Neural progenitor cell (in vitro differentiated cells): ENCODE measurements at places on chromosomes 3 and 15. TPM values are rescaled to one million over a fixed set of nuclear protein-coding genes. Genes with fewer than 3 reads are reported as not detected.

The DUOXA1 gene
- not detected in 2 replicates for total RNA-seq

The ACKR4 gene
- not detected in 2 replicates for total RNA-seq

The ZBED2 gene
- 0.06 TPM in 1 of 2 replicates, not detected in the other for total RNA-seq

The LMAN1L gene
- not detected in 2 replicates for total RNA-seq

The KCNMB3 gene
- total RNA-seq = 2.9 and 4.4 TPM in 2 replicates

The GOLGA6L9 gene
- 12.1 and 13.0 TPM in 2 replicates for total RNA-seq

The GCSAM gene
- total RNA-seq = not detected in 2 replicates

The CIB2 gene
- total RNA-seq = 40.6 and 52.0 TPM in 2 replicates

The PRR20G gene
- total RNA-seq = not detected in 2 replicates

The IL5RA gene
- not detected in 2 replicates for total RNA-seq

The SI gene
- not detected in 2 replicates for total RNA-seq

The TYRO3 gene
- total RNA-seq = 59.1 and 116 TPM in 2 replicates

The CADM2 gene
- total RNA-seq = 6.8 and 13.3 TPM in 2 replicates

- no peak for DNase-seq
Observed at GRCh38 chr15:38406436-38406835, 47.5 kb upstream of the FAM98B start.

- DNase-seq = no peak
Observed at GRCh38 chr3:126210606-126211005, 30.2 kb upstream of the ALDH1L1 start.

- no peak for DNase-seq
Observed at GRCh38 chr3:143249014-143249413, 129.4 kb downstream of the CHST2 start.

DNA sequence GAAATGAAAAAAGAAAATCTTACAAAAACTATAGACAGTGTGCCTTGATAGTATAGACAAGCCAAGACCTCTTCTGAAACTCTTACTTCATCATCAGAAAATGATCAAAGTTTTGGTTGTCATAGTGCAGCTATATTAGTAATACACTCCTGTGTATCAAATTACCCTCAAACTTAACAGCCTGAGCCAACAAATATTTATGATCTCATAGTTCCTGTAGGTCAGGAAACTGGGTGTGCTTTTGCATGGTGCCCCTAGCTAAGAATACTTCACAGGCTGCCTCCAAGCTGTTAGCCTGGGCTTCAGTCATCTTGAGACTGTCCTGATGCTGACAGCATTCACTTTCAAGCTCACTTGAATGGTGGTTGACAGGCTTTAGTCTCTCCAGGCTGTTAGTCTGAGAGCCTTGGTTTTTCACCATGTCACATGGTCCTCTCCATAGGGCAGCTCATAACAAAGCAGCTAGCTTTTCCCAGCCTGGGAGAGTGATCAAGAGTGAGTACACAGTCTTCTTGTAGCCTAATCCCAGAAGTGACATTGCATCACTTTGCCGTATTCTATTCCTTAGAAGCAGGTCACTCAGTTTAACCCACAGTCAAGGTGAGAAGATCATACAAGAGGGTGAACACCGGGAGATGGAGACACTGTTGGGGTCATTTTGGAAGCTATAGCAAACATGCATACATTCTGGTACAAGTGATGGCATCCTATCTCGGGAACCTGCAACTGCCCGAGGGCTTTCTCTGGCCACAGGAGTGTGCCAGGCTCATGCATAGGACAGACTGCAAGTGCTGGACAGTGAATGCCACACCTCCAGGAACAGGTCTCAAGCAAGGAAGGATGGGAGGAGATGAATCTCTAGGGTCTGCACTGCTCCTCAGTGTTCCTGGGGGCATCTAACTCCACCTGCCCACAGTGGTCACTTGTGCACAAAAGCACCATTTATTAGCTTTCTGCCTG, 173.4 kb upstream of the CADPS start:
- DNase-seq = no peak

- peak; percentile 62 for DNase-seq
Observed at GRCh38 chr3:30680789-30681648, 74.6 kb downstream of the TGFBR2 start.

DNA sequence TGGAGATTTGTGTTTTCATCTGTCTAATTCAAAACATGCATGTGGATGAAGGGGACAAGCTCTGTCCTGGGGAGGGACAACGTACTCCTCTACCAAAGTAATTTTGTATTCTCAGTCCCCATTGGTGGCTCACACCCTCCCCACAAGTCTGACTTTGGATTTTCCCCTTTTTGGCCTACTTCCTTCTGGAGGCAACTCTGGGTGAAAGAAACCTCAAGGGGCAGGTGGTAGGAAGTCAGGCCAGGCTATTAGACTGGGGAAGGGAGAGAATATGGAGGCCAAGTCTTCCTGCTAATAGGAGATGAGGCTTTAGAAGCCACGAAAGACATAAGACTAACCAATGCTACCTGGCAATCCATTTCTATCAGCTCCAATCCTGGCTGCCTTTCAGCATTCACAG, 124.9 kb upstream of the RASGRP1 start:
- no peak for DNase-seq

- DNase-seq = no peak
Observed at GRCh38 chr15:54528021-54528420, 549.8 kb downstream of the UNC13C start.

DNA sequence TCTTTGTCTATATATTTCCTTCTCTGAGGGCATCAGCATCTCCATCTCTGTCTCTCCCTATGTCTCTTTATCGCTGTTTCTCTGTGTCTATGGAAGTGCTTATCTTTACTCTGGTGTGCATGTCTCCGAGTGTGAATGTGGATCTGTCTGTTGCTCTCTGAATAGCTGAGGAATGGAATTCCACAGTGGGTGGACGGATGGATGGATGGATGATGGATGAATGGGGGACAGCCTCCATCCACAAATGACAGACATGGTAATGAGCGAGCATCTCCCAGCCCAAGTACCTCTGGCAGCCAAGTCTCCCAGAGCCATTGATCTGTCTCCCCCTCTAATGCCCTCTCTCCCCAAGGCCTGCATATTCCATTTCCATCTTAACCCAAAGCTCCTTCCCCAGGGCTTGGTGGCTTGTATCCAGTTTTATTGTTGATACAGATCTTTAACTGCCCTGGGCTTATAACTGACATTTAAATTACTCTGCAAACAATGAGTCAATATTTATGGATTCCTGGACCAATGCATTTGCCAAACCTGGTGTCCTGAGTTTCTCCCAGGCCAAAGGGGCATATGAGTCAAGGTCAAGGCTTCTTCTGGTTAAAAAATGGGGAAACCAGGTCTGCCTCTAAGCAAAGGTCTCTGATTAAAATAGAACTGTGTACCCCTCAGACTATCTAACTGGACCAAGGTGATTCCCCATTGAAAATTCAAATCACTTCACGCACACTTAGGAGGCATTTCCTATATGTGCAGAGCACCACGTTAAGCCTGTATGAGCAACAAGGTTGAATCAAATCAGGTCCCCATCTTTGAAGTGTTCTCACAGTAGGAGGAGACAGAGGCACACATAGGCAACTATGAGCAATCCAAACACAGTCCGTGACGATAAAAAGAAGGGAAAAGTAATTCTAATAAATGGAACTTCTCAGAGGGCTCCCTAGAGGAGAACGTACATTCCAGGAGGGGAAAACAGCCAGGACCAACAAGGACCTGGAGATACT, 109.9 kb downstream of the TLE3 start:
- no peak for DNase-seq

DNA sequence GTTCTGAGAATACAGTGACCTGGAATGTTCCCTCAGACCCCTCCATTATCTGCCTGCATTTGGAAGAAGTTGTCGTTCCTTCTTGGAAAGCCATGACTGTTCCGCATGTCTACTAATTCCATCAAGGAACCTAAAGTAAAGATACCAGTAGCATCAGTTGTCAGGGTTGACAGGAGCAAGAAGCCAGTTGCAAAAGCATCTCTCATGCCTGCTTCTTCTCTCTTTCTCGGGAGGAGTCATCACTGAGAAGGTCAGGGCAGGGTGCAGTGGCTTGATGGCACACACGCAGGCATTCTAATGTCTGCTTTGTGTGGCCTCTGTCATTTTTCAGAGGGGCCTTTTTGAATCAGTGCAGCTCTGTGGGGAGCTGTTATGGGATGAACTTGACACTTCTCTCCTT, 276.6 kb upstream of the TPM1 start:
- no peak for DNase-seq

DNA sequence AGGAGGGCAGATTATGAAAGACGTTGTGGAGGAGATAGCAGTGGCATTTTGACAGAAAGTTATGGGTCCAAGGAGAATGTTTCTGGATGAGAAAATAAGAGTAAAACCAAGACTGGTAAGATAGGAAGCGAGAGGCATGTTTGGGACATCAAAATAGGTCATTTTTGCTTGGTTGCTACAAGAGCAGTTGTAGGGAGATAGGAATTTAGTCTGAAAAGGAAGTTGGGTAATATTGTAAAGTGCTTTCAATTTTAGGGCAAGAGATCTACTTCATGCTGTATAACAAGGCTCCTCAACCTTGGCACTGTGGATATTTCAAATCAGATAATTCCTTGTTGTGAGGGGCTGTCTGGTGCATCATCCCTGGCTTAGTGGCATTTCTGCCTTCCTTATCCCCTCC, 118.0 kb upstream of the DPH6 start:
- no peak for DNase-seq

- DNase-seq = no peak
Observed at GRCh38 chr15:68679961-68680371, 101.2 kb downstream of the CORO2B start.

- DNase-seq = no peak
Observed at GRCh38 chr3:149551500-149551899, 77.0 kb downstream of the TM4SF4 start.

DNA sequence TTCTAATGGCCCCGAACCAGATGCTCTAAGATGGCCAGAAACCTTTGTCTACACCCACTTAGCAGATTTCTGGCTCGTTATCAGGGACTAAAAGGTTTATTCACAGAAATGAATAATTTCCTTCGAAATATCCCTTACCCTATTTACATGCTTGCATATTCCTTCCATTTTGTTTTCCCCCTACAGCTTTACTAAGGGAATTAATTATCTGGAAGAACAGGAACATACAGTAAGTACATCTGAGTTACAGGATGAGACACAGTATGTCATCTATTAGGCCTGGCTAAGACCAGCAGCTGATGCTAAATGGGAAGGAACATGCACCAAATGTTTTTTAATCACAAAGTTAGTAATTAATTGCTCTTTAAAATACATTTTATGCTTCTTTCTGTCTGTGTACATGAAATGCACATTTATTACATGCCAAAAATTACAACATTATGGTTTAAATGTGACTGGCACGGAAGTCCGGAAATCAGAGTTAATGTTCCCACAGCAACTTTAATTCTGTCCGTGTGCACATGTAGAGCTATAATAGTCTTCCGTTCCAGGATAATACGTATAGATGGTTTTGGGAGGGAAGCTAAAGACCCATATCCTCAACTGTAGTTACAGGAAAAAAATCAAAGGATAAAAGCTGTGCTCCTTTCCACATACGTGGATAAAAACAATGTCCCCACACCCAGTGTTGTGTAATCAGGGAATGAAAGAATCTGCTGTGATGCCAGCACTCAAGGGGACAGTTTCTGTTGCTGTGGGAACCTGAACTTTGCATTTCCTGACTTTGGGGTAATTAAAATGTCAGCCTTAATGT, 82.0 kb downstream of the TIGIT start:
- DNase-seq = no peak

DNA sequence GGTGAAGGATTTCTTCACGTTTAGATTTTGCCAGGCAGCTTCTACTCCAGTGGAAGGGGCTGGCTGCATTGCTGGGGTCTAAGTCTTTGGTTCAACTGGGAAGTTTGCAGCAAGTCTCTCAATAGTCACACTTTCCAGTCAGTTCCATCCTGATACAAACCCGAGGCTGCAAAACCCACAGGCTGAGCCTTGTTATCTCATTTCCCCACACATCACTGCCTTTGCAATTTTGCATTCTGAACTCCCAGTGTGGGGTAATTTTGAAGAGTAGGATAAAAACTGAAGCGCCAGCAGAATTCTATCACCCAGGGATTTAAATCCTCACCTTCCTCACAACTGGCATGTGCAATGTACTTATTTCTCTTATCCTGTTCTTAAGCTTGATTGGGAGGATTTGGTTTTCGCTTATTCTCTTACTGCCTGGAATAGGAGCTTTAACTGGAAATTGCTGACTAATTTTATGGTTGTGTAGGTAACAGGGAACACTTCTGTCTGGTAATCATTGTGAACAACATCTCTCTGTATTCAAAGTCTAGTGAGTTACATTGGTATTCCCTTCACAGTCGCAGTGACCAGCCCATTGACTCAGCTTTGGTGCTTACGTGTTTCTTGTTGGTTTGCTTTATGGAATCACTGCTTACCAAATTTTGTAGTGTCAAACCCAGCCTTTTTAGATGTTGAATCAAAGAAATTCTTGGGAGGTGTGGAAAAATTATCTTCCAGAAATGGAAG, 142.0 kb upstream of the TOPAZ1 start:
- DNase-seq = no peak

GRCh38 chr3:102036017-102036416, 186.7 kb downstream of the NFKBIZ start:
- no peak for DNase-seq

DNA sequence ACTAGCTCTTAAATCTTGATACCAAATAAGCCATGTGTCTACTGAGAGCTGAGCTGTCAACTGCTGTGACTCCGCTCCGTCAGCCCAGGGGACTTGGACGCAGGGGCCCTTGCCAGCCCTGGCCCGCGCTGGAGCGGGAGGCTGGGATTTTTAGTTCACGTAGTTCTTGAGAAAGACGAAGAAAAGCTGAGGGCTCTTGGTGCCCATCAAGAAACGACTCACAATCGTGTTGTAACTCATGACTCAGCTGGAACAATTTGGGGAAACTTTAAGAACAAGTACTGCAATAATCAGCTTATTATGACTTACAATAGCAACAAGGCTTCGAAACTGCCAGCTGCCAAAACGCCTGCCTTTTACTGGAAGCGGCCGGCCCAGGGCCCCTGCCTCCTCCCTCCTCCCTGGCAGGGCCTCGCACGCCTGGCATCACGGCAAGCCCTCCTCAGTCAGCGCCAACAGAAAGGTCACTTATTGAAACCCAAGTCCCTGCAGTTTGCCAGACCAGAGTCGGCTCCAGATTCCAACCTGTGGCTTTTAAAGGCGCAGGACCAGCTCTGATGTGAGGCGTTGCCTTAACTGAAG, 60.3 kb downstream of the RGMA start:
- no peak for DNase-seq

- peak; percentile 89 for DNase-seq
Observed at GRCh38 chr3:47989981-47990440, 26.2 kb downstream of the MAP4 start.

GRCh38 chr3:71628522-71628921, 45.0 kb upstream of the FOXP1 start:
- no peak for DNase-seq
